OCI-M1 (cell line): ENCODE measurements at places on chromosomes 3 and 15.

- DNase-seq: peak; percentile 46
Observed at GRCh38 chr3:113514265-113514769, 639 bp downstream of the SPICE1 start.

DNA sequence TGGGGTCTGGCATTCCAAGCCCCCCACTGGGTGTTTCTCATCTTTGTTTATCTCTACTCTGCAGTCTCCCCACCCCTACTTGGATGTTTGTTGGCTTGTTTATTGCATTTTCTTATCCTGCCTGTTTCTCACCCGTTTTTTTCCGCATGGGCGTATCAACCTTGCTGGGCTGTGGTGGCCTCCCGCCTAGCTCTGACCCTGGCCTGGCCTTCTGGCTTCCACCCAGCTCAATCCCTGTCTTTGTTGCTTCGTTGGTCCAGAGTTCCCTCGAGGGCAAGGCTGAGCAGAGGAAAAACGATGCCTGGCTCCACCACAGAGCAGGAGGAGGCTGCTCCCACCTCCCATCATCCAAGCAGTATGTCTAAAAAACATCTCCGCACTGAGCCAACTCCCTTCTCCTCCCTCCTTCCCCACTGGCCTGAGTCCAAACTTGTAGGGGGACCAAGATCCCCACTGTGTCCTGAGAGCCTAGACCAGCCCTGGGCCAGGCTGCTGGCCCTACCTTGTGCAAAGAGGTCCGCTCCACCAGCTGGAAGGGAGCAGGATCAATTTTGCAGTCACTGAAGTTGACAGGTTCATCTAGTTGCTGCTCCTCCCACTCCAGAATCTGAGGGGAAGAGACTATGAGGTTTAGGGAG, 9.8 kb downstream of the CLCN2 start:
- no peak for DNase-seq

DNA sequence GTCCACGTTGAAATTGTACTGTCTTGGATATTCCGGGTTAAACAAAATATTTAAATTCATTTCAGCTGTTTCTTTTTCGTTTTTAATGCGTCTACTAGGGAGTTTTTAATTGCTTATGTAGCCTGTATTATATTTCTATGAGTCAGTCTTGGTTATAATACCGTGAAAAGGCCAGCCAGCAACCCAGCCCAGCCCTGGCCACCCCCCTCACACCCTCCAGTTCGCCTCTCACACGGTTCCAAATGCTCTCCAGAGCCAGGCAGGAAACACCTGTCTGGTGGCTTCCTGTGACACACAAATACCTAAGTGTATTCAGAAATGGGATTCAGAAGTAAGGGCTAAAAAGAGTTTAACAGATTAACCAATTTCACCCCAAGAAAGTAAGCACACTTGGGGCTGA, 4.4 kb downstream of the SH3BP5 start:
- no peak for DNase-seq

- peak; percentile 15 for DNase-seq
Observed at GRCh38 chr15:40050788-40051470, 11.9 kb upstream of the SRP14 start.

DNA sequence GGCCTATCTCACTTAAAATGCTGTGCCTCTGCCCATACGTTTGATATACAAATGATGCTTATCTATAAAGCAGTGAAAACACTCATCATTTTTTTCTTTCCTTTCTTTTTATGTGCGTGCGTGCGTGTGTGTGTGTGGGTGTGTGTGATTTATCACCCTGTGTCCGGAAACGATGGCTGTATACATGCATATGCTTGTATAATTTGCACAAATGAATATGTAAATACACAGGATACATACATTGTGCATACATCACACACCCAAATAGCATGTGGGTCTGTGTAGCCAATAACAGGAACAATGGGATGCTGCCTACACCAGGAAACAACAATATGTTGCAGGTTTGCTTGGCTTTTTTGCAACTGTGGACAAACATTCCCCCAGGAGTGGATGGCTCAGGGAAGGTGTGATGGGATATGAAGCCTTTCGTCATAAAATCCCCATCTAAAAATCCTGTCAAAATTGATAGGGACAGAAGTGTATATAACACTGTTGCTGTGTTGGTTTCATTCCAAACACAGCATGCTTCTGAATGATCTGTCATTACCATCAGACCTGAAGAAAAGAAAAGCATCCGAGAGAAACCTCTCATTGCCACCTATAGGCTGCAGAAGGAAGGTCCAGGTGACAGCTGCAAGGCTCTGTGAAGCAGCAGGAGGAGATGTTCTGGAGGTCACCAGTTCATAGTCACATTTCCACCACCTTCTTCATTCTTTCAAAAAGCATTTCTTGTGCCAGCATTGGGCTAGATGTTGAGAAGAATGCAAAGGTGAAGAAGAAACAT, 503.9 kb upstream of the NR2F2 start:
- DNase-seq: peak; percentile 7

DNA sequence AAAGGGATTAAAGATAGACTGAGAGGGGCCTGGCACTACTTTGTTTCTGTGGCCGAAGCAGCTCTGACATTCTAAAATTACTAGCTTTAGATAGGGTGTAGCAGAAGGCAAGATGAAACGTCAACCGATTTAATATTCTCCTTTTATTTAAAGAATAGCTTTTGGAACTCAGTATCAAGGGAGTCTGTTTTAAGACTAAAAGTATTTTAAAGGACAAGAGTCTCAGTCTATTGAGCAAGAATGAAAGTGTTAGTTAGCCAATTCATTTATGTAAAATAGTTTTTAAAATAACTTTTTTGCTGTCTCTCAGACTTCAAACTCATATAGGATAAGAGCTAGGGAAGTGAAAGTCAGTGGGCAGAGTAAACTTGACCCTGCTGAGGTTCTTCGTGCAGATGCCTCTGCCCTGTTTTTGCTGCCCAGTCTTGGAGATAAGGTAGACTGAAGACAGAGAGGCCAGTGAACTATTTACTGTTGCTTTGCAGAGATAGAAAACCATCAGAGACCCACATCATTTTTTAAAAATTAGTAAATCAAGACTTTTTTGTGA, 1090.9 kb downstream of the ROBO2 start:
- DNase-seq: no peak

- DNase-seq: no peak
Observed at GRCh38 chr15:101447168-101447533, 42.4 kb downstream of the PCSK6 start.

GRCh38 chr3:13260259-13261103, 159.6 kb downstream of the NUP210 start:
- no peak for DNase-seq

- no peak for DNase-seq
Observed at GRCh38 chr15:80095511-80095910, 36.0 kb downstream of the ZFAND6 start.

GRCh38 chr3:194731506-194732073, 45.9 kb downstream of the FAM43A start:
- DNase-seq: no peak

DNA sequence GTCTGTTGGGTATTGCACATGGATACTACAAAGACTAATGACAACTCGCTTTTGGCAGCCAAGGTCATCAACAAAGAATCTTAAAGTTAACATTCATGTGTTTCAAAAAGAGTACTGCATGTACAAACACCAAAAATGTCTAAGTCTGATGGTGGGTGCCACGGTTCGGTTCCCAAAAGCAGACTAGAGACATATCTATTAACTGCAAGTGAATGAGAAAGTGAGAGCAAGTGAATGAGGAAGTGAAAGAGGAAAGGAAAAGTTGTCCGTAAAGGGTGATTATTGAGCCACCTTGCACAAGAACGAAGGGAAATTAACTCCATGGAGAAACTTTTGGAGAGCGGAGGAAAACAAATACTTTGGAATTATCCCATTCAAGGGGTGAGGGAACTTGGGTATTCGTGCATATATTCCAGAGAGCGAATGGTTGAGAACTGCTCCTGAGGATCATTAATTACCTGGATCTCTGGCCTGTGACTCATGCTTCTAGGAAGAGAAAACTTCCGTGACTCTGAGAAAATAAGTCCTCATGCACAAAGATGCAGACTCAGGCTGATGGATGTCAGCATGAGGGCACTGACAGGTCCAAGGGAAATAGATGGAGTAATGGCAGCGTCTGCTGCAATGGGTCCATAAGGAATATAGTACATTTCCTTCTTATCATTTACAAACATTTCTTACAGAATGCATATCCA, 336.5 kb upstream of the TGFBR2 start:
- no peak for DNase-seq

- DNase-seq: no peak
Observed at GRCh38 chr15:93298901-93299300, 209.9 kb upstream of the RGMA start.
